Activated CD4-positive, CD25-positive, alpha-beta regulatory T cell (primary cell): ENCODE measurements at places on chromosomes 11 and 22.

- no peak for DNase-seq
Measured at GRCh38 chr22:46917771-46918101, 155.3 kb downstream of the TBC1D22A start.

DNA sequence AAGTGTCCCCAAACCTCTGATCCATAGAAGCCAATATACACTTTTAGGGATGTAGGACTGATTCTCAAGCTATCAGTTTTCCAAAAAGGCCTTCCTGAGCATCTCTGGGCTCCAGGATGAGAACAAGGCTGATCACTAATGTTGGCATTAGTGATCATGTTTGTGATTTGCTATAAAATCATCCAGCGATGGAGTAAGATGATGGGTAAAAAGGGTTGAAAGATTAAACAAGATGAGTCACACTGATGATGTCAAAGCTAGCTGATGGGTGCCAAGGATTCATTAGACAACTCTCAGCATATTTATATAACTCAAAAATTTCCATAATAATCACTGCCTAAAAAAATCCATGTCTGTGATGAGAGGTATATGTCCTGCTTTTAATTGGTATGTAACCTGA, 42.8 kb downstream of the ZNF280B start:
- DNase-seq, result no peak

DNA sequence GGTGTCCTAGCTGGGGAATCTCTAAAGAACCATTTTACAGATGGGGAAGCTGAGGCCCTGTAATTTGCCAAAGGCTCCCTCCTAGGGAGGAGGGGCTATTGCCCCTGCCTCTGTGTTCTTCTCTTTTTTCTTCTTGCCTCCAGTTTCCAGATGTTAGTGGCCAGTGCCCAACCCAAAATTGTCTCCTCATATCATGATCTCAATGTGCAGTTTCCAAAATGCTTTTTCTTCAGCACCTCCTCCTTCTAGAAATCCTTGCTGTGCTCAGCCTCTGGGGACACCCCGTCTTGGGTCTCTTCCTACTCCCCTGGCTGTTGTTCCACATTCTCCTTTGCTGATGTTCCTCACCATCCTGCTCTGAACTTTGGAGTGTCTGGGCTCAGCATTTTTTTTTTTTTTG, 9.5 kb upstream of the CHRM1 start:
- no peak for DNase-seq

- DNase-seq, result no peak
Measured at GRCh38 chr11:66728693-66729385, at the start of gene SPTBN2. Gene SPTBN2, minus strand, starts transcription at chr11:66729216. Its CDS starts 7,976 bp downstream, at chr11:66721240.

DNA sequence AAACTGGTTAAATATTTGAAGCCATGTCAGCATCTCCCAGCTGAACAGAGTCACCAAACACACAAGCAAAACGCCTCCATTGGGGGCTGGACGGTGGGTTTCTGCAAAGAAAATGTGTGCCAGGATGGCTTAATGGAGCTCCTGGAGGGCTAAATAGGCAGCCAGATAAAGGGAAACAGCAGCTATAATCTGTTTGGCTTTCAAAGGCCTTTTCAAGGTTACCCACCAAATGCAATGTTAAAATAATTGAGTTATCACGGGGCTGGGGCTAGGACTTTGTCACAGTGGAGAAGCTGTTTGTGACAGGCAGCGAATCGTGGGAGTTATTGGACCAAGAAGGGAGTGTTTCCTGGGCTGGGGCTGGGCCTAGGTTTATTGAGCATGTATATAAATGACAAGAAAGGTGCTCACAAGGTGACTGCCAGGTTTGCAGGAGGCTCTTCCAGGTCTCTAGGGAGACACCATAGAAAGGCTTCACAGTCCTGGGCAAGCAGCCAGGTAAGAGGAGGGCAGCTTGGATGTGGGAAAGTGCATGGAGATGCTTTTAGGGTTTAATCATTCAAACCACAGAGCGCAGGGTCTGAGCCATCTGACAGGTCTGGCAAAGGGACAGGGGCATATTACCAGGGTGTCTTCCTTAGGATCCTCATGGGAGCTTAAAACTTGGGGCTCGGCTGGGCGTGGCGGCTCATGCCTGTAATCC, 28.3 kb downstream of the GRIK4 start:
- no peak for DNase-seq

DNA sequence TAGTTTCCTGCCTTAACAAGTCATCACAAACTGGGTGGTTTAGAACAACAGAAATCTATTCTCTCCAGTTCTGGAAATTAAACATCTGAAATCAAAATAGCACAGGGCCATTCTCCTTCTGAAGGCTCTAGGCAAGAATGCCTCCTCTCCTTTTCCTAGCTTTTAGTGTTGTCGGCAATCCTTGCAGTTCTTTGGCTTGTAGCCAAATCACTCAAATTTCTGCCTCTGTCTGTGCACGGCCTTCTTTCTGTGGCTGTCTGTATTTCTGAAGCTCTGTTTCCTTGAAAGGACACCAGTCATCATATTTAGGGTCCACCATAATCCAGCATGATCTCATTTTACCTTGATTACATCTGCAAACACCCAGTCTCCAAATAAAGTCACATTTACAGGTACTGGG, 795.5 kb downstream of the METTL15 start:
- DNase-seq, result no peak

DNA sequence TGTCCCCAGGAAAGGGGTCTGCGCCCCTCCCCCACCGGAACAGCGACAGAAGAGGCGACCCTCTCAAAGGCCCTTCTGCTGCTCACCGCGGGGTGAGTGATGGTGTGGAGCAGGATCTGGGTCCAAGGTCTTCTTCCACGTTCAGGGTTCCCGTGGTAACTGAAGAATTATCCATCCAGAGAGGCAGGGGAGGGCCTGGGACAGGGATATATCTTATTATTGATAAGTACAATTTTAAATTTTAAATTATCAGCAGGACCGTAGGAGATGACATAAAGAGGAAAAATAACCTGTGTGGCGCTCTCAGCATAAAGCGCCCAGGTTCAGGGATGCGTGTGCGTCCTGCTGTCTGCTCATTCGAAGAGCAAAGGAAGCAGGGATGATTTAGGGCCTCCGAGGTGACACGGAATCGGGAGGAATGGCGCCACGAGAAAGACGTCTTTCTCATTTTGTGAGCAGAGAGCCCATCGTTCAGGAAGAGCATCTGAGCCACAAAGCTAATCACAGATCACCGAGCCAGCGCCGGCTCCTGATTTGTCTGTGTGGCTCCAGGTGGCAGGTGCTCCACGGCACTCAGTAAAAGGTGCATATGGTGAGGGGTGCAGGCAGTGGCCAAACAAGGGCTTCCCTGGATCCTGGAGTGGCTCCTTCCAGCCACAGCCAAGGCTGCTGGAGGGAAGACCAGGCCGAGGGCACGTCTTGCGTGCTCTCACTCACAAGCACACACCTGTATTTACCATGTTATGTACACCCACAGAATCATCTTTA, 19.3 kb downstream of the KRTAP5-5 start:
- DNase-seq, result no peak

- no peak for DNase-seq
Measured at GRCh38 chr11:64499261-64500004, 91.6 kb upstream of the SLC22A12 start.

DNA sequence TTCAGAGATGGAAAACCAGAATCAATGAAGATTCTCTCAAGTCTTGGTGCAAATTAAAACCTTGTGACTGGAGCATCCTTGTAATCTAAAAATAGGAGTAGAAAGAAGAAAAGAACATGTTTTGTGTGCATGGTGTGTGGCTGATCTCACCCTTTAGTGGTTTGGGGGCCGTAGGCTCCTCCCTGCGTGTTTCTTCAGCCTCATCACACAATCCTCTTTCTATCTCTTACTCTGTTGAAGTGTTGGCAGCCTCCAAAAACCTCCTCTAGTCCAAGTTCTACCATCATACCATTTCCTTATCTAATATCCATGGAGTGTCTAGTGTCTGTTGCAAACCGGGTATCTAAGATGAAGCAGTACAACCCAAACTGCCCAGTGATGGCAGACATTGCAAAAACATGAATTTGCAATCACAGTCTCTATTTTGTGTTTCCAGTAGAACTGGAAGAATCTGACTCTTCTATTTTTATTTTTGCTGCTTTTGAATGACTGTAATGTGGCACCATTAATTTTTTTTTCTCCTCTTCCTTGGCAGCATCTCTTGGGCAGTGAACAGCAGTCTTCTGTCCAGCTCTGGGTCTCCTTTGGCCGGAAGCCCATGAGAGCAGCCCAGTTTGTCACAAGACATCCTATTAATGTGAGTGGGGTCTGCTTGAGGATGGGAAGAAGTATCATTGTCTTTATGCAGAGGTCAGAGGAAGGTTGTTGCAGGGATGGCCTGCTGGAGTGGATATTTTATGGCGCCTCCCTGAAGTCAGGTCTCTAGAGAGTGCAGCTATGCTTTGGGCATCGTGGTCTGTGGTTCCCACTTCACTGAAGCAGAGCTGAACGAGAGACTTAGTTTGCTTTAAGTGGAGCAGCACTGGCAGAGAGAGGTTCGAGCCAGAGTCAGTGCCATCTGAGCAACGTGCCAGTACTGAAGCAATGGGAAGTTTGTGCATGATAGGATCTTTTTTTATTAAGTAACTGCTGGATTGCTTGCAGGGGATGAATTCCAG, 60.0 kb upstream of the SORL1-AS1 start:
- DNase-seq, result no peak

DNA sequence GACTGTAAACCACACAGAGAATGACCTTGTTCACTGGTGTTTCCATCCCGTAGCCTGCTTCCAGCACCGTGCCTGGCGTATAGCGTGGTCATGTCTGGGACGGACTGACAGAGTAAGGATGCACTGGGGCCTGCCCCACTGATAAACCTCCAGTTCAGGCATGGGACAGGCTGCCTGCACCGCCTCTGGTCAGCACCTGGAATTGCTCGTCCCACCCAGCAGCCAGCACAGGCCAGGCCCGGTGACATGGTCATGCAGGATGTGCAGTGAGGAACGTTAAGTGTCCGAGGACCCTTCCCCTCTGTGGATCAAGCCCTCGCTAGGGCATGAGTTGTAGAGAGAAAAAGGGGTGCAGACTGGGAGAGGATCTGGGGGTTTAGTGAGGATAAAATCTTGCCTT, 44.8 kb downstream of the LMO1 start:
- no peak for DNase-seq
